Epithelial cell of umbilical artery (primary cell): ENCODE measurements at places on chromosomes 6 and 20. TPM values are rescaled to one million over a fixed set of nuclear protein-coding genes. Genes with fewer than 3 reads are reported as not detected.

Gene NKAIN4
- total RNA-seq: not detected in 2 replicates

Gene RALY
- total RNA-seq: 62.6 and 71.1 TPM in 2 replicates

Gene OPRM1
- not detected in 2 replicates for total RNA-seq

Gene C20orf141
- total RNA-seq: not detected in 2 replicates

Gene LAMP5
- total RNA-seq: under 0.01 TPM in 1 of 2 replicates, not detected in the other

Gene CCN5
- total RNA-seq: not detected in 2 replicates

Gene KIF13A
- total RNA-seq: 26.0 and 34.5 TPM in 2 replicates

Gene ESR1
- 0.30 TPM in 1 of 2 replicates, not detected in the other for total RNA-seq

Gene LRRC73
- 0.15 and 0.32 TPM in 2 replicates for total RNA-seq

Gene EDN3
- total RNA-seq: not detected in 2 replicates

Gene BEND6
- 0.97 and 4.0 TPM in 2 replicates for total RNA-seq

Gene OTOR
- total RNA-seq: not detected in 2 replicates

Gene EYS
- total RNA-seq: 0.15 and 0.32 TPM in 2 replicates

Gene ACTL10
- total RNA-seq: 3.6 and 4.0 TPM in 2 replicates

Gene SIRPA
- total RNA-seq: 8.4 and 12.3 TPM in 2 replicates

Gene HAO1
- not detected in 2 replicates for total RNA-seq

Gene PCED1A
- 18.5 and 19.6 TPM in 2 replicates for total RNA-seq

Gene AKAP12
- 102 and 340 TPM in 2 replicates for total RNA-seq

Gene SLC13A3
- total RNA-seq: 0.15 and 0.32 TPM in 2 replicates

Gene CGA
- total RNA-seq: not detected in 2 replicates

Gene RFX6
- not detected in 2 replicates for total RNA-seq

Gene GSTA2
- not detected in 2 replicates for total RNA-seq

Gene GJA10
- total RNA-seq: not detected in 2 replicates

Gene ZSCAN16
- 10.7 and 15.3 TPM in 2 replicates for total RNA-seq

Gene SFTA2
- not detected in 2 replicates for total RNA-seq

Gene SASH1
- total RNA-seq: 77.6 and 82.4 TPM in 2 replicates

Gene CASS4
- total RNA-seq: not detected in 2 replicates

Gene ACSS1
- total RNA-seq: 14.0 and 17.2 TPM in 2 replicates

Gene TAPBP
- 37.7 and 46.4 TPM in 2 replicates for total RNA-seq

Gene RNF114
- total RNA-seq: 101 and 107 TPM in 2 replicates

Gene HSPA1L
- total RNA-seq: 0.76 and 0.97 TPM in 2 replicates

Gene MCCD1
- not detected in 2 replicates for total RNA-seq

Gene EYA4
- total RNA-seq: 0.32 and 0.61 TPM in 2 replicates

Gene RALGAPB
- 22.1 and 22.6 TPM in 2 replicates for total RNA-seq

Gene ID4
- under 0.01 TPM in 1 of 2 replicates, not detected in the other for total RNA-seq

Gene ZNF311
- total RNA-seq: 0.30 and 0.32 TPM in 2 replicates

Gene PI16
- not detected in 2 replicates for total RNA-seq

Gene FAM135A
- 13.0 and 21.7 TPM in 2 replicates for total RNA-seq

Gene DYNLRB1
- 14.9 and 23.7 TPM in 2 replicates for total RNA-seq
